Stimulated activated CD4-positive, alpha-beta T cell treated with anti-CD3 and anti-CD28 coated beads, Interleukin-12 subunit alpha, Interleukin-12 subunit beta, amount 100 ng/mL, for 4 hours (primary cell): ENCODE measurements at places on chromosomes 5 and 9.

DNA sequence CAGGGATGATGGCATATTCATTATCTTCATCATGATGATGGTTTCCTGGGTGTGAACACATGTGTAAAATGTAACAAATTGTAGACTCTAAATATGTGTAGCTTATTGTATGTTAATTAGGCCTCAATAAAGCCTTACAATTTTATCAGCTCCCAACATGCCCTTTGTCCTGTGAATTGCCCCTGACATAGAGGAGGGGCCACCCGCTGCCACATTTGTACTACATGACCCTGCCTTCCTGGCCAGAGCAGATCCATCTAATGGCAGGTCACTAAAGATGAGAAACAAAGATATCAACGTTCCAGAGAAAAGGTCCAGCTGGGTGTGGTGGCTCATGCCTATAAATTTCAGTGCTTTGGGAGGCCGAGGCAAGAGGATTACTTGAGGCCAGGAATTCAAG lies 117.2 kb downstream of the CAAP1 start:
- DNase-seq, result no peak

DNA sequence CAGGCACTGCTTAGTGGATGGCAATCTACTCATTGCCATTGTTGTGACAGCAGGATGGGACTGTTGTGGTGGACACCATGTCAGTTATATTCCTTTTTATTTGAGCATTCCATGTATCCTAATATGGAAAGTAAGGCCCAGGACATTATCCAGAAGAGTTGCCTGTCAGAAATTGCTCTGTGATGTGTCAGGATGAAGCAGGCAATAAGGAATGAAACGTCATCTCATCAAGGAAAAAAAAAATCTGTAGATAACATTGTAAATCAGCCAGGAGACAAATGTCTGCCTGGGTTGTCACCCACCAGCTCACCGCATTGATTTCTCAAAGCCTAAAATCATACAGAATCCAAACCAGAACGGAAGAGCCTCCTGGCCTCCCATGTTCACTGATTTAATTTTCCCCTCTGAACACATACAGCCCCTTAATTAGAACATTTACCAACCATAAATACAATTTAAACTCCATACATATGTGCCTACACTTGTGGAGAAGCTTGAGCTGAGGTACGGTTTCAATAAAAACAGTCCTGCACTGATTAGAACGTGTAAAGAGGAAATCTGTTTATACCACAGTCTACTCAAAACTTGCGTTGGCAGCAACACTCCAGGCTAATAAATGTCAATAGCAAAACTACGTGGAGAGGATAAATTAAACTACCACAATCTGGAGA lies 73.9 kb downstream of the FOXD1 start:
- DNase-seq, result no peak

DNA sequence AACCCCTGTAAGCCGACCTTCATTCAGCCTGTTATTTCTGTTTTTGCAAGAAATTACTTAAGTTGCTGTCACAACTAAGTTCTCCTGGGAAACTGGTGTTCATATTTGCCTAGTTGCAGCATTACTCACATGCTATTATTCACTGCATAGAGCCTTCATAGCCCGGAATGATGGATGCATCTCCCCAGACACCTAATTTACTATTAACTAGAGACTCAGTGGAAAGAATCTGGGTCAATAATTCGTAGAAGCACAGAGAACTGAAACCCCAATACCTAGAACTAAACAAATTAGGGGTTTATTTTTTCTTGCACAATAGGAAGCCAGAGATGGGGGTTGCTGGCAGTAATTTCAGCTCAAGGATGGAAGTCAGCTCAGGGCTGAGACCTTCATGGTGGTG lies 45.7 kb upstream of the FAM170A start:
- no peak for DNase-seq

DNA sequence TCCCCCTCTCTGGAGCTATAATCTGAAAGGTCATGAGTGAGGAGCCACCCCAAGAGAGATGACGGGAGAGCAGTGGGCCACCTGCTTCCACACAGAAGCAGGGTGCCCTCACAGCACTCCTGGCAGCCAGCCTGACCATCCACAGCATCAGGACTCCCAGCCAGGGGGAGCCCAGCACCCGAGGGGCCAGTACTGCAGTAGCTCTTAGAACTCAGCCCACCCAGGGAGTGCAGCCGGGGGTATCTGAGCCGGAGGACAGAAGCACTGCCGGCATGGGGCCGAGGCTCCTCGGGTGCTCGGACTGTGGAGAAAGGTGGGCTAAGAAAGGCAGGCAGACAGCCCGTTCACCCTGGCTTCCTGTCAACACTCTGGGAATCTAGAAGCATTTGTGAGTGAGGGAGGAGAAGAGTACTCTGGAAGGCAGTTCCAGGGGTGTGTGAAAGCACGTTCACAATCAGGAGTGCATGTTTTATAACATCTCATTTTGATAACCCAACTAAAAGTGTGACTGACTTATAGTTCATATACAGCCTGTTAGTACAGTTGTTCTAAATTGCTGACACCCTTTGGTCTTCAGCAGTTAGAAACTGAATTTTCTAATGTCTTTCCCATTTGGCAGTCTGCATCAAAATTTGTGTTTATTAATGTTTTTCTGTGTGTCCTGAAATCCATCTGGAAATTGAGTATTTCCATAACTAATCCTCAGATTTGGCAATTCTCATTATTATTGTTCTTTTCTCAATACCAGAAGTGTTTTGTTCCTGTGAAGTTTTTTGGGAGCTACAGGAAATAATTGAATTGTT lies 25.9 kb upstream of the ASPN start:
- no peak for DNase-seq

- peak; percentile 37 for DNase-seq
These were observed 1638.5 kb upstream of the C9orf72 start for GRCh38 chr9:29211580-29212396.

- DNase-seq, result no peak
These were observed 20.5 kb upstream of the PDCD1LG2 start for GRCh38 chr9:5489630-5490490.

DNA sequence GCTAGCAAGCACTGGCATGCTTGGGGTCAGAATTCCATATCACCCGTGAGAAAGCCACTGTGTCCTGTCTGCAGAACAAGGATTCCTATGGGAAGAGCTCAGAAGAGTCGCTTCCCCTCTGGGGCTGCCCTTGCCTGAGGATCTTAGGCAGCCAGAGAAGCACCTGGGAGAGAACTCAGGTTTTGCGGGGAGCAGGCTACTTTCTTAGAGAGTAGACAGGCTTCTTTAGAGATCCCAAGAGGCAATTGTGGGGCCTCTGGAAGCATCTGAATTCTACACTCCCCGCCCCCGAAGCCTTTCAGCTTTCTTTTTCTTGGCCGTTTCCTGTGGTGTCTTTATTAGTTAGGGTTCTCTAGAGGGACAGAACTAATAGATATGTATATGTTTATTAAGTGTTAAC lies 40.9 kb downstream of the PHF2 start:
- no peak for DNase-seq

- DNase-seq, result no peak
These were observed 100.1 kb upstream of the TNFAIP8 start for GRCh38 chr5:119255571-119256356.

GRCh38 chr9:93546356-93546755 lies 30.0 kb upstream of the PHF2 start:
- no peak for DNase-seq

- DNase-seq, result no peak
These were observed 68.4 kb downstream of the TTC39B start for GRCh38 chr9:15238646-15239045.
